ENCODE measurements at places on chromosomes 3 and 15.

GRCh38 chr3:124256599-124256998 is 264.7 kb upstream of the ROPN1 start:
- no peak for DNase-seq

DNA sequence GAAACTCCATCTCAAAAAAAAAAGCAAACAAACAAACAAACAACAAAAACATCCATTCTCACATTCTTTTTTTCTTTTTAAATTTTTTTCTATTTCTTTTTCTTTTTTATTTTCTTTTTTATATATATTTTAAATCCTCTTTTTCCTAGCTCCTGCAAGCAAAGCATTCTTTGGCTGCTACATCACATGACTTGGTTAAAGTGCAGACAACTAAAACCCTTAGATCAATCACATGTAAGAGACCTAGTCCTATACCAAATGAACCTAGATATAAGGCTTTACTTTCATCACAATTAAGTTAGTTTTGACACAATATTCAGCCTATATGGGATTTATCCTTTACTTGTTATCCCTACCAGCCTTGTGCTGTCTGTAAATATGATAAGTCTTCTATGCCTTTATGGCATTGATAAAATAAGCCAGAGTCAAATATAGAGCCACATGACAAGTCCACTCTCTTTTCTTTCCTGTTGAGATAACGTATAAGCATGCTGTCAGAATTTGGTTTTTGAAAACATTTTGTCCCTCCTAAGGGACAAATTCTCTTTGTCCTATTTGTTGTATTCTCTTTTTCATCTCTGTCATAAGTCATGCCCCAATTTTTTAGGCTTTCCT is 11.3 kb downstream of the UBR1 start:
- DNase-seq: no peak

DNA sequence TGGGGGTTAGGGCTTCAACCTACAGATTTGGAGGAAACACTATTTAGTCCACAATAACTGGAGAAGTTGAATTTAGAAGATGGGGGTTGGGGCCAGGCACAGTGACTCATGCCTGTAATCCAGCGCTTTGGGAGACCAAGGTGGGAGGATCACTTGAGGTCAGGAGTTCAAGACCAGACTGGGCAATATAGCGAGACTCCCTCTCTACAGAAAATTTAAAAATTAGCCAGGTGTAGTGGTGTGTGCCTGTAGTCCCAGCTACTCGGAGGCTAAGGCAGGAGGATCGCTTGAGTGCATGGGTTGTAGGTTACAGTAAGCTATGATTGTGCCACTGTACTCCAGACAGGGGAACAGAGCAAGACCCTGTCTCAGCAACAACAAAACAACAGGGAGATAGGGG is 5.0 kb upstream of the DYNLT2B start:
- no peak for DNase-seq

- no peak for DNase-seq
Observed at GRCh38 chr3:173529062-173529711, 131.6 kb downstream of the NLGN1 start.

- no peak for DNase-seq
Observed at GRCh38 chr15:38323895-38324294, 71.3 kb downstream of the SPRED1 start.

GRCh38 chr15:101810456-101810855 is 1.5 kb upstream of the OR4F15 start:
- DNase-seq: no peak

GRCh38 chr3:165852711-165853110 is 15.5 kb upstream of the BCHE start:
- no peak for DNase-seq

GRCh38 chr3:58573640-58574039 is 3.6 kb downstream of the FAM107A start:
- peak; percentile 60 for DNase-seq

DNA sequence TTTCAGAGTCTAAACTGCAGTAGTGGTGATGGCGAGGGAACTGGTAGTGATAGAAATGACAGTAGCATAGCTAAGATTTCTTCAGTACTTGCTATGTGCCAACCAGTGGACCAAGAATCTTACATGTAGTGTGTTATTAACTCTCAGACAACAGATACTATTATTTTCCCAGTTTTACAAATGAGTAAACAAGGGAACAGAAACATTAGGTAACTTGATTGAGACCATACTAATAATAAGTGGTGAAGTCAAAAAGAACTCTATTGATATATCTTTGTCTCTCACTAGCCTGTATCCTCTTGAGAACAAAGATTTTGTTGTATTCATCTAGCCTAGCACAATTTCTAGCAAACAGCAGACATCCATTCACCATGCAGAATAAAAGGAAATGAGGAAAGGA is 250.1 kb downstream of the ZBTB20 start:
- DNase-seq: no peak
